ENCODE measurements at places on chromosomes 6 and 20. TPM values are rescaled to one million over a fixed set of nuclear protein-coding genes. Genes with fewer than 3 reads are reported as not detected.

The SMLR1 gene
- total RNA-seq: not detected

The PAX1 gene
- total RNA-seq: not detected

The PM20D2 gene
- total RNA-seq: 11.9 TPM

The BMP2 gene
- 5.6 TPM for total RNA-seq

The THEMIS gene
- total RNA-seq: 1.6 TPM

The SIGLEC1 gene
- total RNA-seq: 5.3 TPM

The LHFPL5 gene
- not detected for total RNA-seq

The ARG1 gene
- total RNA-seq: 1.2 TPM

The ASIP gene
- total RNA-seq: 3.6 TPM

The GPX5 gene
- total RNA-seq: not detected

The BPIFA1 gene
- not detected for total RNA-seq

The SLC4A11 gene
- total RNA-seq: 12.7 TPM

The HCRTR2 gene
- total RNA-seq: not detected

The GSTA3 gene
- total RNA-seq: 20.2 TPM

The ADGRB3 gene
- 3.1 TPM for total RNA-seq

The OOEP gene
- 5.8 TPM for total RNA-seq

The SALL4 gene
- total RNA-seq: 12.6 TPM

The PNLDC1 gene
- not detected for total RNA-seq

The DLK2 gene
- total RNA-seq: 13.5 TPM

The MLIP gene
- 1.9 TPM for total RNA-seq

The CENPQ gene
- total RNA-seq: 3.5 TPM

The GCNT2 gene
- total RNA-seq: 58.2 TPM

Data from prostate gland (tissue), 2 donors.